Peyer's patch (tissue), 4 donors: ENCODE measurements at places on chromosomes 16 and 17.

DNA sequence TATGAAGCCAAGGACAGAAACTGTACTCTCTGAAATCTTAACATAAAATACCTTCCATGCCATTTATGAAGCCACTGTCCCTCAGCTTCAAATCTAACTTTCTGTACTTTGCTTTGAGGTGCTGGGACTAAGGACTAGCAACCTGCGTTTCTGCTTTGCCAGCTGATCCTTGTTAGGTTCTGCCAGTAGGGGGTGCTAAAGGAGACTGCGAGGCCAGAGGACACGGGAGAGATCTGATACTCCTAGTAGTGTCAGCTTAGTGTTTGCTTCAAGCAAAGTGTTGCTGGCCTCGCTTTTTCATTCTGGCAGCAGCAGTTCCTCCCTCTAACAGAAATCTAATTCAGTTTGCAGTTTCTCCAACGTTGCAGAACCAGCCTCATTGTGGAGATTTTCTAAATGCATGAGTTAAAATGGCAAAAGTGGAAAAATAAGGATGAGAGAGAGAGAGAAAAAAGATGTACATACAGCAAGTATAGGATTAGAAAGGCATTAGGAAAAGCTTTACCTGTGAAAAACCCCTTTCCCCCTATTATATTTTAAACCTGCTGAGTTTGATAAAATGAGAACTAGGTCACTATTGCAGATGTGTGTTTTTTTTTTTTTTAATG is 297.5 kb downstream of the CA10 start:
- no peak for DNase-seq

- no peak for DNase-seq
These were observed 11.5 kb downstream of the CACNA1H start for GRCh38 chr16:1164382-1164781.

DNA sequence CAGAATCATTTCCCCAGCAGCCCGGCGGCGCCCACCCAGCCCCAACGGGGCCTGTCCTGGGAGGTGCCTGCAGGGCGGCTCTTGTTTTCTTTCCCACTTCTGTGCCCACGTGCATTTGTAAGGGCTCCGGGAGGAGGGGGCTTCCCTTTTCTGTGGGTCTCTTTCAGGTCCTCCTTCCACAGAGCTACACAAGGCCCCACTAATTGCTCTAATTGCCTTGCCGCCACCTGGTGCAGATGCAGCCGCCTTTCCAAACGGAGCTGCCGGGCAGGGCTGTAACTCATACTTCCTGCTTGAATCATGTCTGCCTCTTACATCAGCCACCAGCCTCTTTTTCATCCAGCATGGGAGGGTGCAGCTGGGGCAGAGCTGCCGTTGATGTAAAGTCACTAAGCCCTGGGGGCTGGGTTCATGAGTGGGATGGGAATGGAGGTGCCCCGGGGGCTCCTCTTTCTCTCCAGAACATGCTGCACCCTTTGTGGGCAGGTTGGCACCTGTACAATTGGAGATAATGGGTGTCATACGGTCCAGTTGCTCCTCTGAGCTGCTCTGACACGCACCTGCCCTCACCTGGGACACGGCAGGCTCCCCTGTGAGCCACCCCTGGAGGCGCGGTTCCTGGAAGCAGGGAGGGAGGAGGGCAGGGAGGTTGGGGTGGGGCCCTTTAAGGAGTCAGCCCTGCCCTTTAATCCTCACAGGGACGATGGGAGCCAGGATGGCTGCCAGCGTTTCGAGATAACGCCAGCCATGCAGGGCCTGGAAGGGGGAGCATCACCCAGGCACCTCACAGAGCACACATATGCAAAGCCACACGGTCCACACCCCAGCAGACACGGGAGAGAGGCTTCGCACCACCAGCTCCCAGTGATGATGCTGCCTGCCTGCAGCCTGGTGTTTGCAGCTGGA is 41.1 kb upstream of the KLHDC4 start:
- DNase-seq, result peak; percentile 79

DNA sequence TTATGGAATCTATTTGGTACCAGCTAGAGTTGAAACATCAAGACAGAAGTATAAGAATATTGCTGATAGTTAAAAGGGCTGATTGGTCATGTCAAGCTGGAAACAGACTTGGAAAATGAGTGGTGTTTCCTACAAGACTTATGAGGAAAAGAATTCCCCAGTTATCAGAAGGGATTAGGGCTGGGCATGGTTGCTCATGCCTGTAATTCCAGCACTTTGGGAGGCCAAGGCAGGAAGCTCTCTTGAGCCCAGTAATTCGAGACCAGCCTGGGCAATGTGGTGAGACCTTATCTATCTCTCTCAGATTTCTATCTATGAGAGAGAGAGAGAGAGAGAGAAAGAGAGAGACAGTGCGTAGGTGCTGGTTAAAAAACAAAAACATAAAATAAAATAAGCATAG is 139.5 kb upstream of the PMFBP1 start:
- DNase-seq, result no peak

DNA sequence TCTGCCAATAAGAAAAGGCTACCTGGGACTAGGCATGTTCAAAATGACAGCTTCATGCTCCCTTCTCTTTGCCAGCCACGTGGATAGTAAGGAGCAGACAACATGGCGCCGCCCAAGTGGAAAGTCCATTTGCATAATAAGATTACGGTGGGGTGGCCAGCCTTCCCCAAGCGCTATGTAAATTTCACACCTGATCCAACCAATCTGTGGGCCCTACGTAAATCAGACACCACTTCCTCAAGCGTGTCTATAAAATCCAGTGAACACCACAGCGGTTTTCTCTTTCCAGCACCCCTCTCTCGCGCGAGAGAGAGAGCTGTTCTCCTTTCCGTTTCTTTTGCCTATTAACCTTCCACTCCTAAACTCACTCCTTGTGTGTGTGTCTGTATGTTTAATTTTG is 140.3 kb upstream of the ERCC4 start:
- no peak for DNase-seq

DNA sequence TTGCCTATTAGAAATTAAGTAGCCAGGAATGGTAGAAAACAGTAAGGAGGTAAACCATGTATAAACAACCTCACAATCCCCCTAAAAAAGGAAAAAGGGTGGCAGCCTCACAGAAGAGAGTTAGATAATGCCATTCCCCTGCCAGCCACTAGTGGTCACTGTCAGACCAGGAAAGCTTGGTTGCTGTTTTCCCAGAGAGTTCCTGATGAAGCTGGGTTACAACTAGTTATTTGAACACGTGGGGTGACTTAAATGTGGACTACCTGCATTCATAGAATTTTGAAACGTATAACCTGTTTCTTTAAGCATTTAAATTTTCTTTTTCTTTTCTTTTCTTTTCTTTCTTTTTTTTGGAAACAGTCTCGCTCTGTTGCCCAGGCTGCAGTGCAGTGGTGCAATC is 5.8 kb downstream of the GPRC5C start:
- DNase-seq, result no peak

- DNase-seq, result no peak
These were observed 19.8 kb upstream of the BAIAP2 start for GRCh38 chr17:81015136-81015535.

- DNase-seq, result no peak
These were observed 42.5 kb downstream of the PSME3IP1 start for GRCh38 chr16:57143149-57143921.

DNA sequence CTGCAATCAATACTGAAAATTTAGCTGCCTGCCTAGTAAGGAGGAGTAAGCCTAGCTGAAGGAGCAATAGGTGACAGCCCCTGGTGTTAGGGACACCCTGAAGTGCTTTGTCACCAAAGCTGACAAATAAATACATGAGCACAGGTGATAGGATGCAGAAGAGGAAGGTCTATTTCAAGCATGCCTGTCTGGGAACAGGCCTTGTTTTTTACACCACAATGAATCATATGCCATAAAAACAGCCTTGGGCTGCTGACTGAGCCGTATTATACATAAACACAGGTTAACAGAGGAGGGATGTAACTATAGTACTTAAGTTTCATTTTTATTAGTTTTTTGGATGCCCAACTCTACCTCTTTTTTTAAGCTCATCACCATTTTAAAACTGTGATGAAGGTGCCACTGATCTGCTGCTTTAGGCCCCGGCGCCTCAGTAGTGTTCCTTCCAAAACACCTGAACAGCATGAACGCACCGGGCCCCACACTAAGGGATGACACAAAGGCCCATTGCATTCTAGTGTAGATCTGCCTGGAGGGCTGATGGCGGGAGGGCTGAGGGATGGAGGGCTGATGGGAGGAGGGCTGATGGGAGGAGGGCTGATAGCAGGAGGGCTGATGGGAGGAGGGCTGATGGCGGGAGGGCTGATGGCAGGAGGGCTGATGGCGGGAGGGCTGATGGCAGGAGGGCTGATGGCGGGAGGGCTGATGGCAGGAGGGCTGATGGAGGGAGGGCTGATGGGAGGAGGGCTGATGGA is 150.3 kb downstream of the AATF start:
- no peak for DNase-seq

- no peak for DNase-seq
These were observed 21.8 kb upstream of the GAN start for GRCh38 chr16:81292936-81293335.

DNA sequence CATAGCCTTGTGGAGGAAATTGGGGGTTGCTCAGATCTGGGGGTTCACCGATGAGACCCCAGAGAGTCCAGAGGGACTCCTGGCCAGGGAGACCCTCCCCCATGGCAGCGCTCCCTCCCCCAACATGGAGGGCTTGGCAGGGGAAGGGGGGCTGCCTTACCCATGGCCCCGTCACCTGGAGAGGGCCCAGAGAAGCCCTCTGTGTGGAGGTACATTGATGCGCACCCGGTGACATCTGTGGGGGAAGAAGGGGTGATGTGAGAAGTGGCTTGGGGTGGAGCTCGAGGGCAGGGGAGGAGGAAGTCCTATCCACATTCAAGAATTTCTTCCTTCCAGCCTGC is 16.2 kb downstream of the ETV4 start:
- DNase-seq, result no peak

DNA sequence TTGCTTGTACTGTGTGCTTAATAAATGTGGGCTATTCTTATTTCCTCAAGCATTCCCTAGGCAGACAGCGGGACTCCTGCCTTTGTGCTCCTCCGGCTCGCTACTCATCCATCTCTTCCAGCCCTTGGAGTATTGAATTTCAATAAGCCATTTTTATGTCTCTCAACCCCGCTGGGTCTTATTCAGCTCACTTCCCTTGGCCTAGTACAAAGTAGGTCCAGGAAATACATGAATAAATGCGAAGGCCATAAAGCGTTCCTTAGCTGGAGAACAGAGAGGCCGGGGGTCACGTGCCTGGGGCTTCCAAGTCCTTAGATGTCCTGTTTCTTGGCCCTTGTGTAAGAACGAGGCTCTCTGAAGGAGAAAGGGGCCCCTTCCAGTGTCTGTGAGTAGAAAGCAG is 236.7 kb upstream of the ASIC2 start:
- no peak for DNase-seq

DNA sequence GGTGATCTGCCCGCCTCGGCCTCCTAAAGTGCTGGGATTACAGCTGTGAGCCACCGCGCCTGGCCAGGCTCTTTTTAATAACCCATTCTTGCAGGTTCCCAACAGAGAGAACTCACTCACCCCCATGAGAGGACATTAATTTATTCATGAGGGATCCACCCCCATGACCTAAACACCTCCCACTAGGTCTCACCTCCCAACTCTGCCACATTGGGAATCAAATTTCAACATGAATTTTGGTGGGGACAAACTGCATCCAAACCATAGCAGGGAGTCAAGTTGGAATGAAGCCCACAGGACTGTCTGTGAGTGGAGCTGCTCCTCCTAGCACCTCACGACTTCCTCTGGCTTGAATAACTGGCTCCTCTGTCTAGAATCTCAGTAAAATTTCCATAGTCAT is 85.5 kb downstream of the WWP2 start:
- DNase-seq, result no peak

- no peak for DNase-seq
These were observed 333.8 kb downstream of the HAPSTR1 start for GRCh38 chr16:9425236-9425635.

DNA sequence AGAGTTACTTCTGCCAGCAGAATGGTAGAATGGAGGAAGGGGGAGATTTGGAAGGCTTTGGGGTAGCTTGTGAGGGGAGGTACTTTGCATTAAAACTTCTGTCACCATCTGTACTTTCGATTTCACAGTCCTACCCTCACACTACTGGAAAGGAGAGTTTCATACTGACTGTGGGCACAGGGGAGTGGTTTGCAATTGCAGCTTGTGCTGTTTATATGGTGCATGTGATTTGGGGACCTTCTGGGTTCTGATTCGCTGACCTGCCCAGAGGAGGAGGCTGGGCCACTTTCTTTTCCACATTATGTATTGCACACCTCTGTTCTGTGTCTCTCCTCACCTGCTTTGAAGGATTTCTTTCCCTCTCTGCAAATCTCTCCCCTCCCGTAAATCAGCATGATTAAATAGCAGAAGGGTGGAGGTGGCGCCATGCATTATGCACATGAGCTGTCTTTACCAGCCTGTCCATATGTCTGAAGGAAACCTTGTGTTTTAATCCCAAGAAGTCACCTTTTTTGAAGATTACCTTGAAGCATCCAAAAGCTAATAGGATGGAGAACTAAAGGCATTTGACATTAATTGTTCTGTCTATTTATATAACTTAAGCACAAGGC is 90.9 kb downstream of the RBFOX1 start:
- DNase-seq, result no peak

DNA sequence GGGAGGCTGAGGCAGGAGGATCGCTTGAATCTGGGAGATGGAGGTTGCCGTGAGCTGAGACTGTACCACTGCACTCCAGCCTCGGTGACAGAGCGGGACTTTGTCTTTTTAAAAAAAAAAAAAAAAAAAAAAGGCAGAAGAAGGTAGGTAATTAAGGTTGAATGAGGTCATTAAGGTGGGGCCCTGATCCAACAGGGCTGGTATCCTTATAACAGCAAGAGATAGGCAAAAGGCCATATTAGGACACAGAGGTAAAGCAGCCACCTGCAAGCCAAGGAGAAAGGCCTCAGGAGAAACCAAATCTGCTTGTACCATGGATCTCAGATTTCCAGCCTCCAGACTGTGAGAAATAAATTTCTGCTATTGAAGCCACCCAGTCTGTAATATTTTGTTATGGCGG is 60.3 kb downstream of the SPAG9 start:
- DNase-seq, result no peak

- DNase-seq, result no peak
These were observed 78.0 kb downstream of the MAP2K6 start for GRCh38 chr17:69492410-69493071.

DNA sequence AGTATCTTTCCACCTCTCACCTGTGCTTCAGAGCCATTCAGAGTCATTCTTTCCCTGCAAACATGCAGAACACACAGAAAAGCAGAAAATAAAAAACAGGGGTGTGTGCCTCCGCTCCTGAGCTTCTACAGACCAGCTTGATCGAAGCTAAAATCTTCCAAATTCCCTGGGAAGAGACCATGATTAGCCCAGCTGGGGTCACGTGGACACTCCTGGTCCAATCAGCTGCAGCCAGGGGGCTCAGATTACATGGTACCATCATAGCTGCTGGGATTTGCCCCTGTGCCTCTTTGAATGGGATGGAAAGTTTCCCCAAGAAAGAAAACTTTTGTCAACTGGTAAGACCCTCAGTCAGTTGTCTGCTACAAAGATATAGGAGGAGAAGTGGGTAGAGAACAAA is 159.9 kb downstream of the TMEM114 start:
- no peak for DNase-seq

DNA sequence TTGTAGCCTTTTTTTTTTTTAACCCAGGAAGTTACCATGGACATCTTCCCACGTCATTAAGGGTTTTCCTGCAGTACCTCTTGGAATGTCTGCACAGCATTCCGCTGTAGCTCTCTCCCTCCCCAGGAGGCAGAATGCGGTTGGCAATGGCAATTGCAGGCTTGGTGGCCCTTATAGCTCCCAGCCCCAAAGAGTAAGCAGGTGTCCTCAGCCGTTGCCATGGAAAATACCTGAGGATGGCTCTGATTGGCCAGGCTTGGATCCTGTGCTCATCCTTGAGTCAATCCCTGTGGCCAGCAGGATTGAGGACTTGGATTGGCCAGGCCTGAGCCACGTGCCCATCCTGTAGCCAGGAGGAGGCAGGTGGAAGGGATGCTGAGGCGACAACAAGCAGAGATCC is 15.5 kb upstream of the TIMP2 start:
- DNase-seq, result no peak
